ENCODE measurements at places on chromosomes 3 and 15.

DNA sequence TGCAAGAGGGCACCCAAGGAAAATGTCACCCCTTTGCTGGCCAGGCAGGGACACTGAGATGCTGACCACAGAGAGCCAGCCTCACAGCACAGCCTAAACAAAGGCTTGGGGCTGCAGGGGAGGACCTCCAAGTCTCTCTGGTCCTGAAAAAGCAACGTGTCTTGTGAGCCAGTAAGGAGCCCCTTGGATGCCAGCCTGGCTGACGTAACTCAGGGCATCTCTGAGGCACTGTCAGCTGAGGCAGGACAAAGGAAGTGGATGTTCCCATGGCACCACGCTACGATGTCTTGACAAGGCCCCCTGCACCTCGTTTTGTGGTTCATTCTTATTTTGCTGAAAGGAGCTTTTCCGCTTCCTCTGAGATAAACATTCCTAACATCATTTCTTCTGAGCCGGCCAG lies 160.7 kb downstream of the OR4M2 start:
- no peak for DNase-seq

- DNase-seq: no peak
Measured at GRCh38 chr15:88628018-88628654, 7.0 kb downstream of the AEN start.

DNA sequence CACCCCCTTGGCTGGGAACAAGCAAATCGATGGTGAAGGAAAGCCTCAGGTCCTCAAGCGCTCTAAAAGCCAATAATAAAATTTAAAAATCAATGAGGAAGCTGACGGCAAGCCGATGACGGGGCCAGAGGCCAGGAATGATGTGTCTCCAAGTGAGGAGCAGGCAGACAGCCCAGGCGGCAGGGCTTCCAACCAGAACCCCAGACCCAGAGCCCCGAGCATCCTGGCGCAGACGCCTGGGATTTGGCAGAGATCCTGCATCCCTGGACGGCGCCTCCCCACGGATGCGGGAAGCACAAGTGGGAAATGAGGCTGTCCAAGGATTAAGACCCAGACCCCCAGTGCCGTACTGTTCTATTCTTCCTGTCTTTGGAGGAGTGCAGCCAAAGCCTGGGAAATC lies 123.0 kb upstream of the PROK2 start:
- DNase-seq: no peak

GRCh38 chr3:171792531-171792930 lies 17.8 kb downstream of the PLD1 start:
- no peak for DNase-seq

DNA sequence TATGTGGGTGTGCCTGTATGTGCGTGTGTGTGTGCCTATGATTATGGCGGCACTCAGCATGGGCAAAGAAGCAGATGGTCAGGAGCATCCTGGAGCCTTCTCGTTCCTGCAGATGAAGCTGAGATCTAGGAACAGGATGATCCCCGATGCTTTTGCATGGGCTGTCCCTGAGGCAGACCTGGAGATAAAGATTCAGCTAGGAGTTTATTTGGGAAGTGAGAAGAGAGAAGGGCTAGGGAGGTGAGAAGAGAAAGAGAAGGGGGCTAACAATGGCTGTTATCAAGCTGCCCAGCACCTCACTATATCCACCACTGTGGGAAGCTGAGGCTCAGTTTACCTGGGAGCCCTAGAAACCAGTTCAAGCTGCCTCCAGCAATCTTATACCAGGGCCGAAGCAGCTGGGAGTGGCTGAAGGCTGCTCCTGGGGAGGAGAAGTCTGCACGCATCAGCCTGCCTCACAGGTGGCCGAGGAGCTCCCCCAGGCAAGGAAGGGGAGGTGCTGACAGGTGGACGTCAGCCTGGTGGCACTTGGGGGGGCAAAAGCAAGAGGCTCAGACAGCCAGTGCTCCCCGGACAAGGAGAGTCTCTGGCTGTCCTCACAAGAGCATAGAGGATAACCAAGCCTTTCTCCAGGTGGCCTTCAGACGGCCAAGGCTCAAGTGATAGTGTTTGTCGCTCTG lies 94.0 kb upstream of the IQSEC1 start:
- DNase-seq: no peak
